Kidney (tissue), 22 donors: ENCODE measurements at places on chromosomes 16 and 17.

GRCh38 chr16:25033852-25034251 lies 18.7 kb upstream of the ARHGAP17 start:
- DNase-seq: no peak

GRCh38 chr17:50634224-50634914 lies at the start of gene ABCC3:
Gene ABCC3 (plus strand): TSS chr17:50634881. CDS start chr17:50634937, 56 bp downstream.
- DNase-seq: peak; percentile 59

DNA sequence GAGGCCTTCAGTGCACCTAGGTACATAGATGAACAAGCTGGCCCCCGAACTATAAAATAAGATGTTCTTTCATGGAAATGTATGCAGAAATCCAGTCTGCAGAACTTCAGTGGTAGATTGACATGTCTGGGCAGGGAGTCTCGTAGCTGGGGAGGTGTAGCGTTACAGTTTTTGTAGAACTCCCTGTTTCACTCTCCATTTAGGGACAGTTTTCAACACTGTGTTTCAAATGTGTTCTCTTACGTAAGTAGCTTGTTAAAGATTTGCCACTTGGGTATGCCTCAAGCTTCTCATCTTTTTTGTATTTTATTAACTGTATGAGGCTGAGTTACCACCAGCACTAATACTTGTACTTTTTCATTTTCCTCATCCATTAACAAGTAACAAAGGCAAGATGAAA lies 46.6 kb downstream of the PLD6 start:
- no peak for DNase-seq

DNA sequence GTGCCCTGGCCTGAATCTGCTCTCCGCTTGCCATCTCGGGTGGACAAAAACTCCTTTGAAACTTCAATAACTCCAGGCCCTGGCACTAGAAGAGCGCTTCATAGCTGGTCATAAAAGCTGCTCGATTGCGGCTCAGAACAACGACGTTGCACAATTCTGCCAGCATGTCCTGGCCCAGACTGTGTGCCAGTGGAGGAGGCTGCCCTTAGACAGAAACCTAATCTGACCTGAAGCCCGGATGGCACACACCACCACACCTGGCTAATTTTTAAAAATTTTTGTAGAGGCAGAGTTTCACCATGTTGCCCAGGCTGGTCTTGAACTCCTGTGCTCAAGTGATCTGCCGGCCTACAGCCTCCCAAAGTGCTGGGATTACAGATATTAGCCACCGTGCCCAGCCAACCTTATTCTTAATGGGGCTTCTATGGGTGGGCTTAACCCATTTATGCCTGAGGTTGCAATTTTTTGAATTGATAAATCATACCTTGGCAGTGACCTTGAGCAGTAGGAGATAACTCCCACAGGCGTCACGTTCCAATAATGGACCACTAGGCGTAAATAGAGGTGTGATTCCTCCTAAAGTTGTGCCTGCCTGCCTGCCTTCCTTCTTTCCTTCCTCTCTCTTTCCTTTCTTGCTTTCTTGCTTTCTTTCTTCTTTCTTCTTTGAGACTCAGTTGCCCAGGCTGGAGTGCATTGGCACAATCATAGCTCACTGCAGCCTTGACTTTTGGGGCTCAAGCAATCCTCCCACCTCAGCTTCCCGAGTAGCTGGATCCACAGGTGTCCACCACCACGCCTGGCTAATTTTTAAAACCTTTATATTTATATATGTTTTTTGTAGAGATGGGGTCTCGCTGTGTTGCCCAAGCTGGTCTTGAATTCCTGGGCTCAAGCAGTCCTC lies 1.1 kb upstream of the PPL start:
- no peak for DNase-seq

- no peak for DNase-seq
These were observed 21.3 kb downstream of the TMEM186 start for GRCh38 chr16:8776129-8776584.

- no peak for DNase-seq
These were observed 2.1 kb upstream of the CD2BP2 start for GRCh38 chr16:30357085-30357714.

DNA sequence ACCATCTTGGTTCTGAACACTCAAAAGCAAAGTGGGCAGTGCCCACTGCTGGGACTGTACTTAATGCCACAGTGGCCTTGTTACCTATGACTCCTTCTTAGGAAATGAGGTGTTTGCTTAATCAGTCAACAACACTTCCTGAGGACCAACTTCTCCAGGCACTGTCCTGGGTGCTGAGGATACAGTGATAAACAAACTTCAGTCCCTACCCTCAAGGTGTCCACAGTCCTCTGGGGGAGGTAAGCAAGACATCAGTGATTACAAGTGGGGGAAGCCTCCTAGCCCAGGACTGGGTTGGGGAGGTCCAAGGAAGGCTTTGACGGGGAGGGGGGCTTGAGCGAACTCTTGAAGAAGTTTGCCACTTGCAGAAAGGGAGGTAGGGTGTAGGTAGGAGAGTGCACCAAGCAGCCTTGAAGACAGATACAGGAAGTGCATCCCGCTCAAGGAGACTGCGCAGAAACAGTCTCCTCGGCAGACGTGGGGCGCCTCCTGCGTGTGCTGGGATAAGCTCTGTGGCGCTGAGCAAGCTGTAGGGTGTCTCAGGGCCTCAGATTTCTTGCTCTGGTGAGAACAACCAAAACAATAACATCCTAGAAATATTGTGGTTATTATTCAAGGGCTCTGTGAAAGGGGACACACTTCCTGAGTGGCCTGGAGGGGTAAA lies 2.6 kb upstream of the ABCC3 start:
- no peak for DNase-seq

GRCh38 chr16:72727565-72727964 lies 320.4 kb downstream of the ZFHX3 start:
- no peak for DNase-seq

- DNase-seq: no peak
These were observed 22.5 kb downstream of the MSI2 start for GRCh38 chr17:57278740-57279387.

- peak; percentile 21 for DNase-seq
These were observed 15.8 kb downstream of the ANKFY1 start for GRCh38 chr17:4247971-4248388.

DNA sequence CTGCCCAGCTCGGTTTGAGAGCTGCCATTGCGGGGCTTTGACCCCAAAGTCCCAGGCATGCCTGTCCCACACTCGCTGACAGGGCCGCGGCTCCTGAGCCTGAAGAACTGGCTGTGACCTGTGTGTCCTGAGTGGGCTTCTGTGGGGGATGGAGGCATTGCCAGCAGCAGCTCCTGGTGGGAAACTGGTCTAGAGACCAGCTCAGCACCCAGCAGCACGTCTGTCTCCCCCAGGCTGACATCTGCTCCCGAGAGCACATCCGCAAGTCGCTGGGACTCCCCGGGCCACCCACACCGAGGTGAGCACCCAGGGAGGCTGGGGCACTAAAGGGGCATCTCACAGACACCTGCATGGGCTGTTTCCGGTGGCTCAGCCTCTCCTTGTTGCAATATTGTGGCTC lies 13.4 kb downstream of the ENDOV start:
- peak; percentile 21 for DNase-seq

DNA sequence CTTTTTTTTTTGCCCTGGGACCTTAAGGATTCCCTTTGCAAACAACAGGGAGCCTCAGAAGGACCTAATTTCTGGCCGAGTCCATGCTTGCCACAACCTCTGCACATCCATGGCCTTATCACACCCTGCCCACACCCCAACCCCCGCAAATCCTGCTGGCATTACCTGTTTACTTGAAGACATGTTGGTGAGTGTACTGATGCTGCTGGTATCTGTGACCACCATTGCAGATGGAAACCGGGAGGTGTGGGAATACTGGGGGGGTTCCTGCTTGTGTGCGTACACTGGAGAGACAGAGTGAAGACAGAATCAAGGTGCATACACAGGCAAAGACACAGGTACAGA lies 46.0 kb downstream of the HNF1B start:
- no peak for DNase-seq

DNA sequence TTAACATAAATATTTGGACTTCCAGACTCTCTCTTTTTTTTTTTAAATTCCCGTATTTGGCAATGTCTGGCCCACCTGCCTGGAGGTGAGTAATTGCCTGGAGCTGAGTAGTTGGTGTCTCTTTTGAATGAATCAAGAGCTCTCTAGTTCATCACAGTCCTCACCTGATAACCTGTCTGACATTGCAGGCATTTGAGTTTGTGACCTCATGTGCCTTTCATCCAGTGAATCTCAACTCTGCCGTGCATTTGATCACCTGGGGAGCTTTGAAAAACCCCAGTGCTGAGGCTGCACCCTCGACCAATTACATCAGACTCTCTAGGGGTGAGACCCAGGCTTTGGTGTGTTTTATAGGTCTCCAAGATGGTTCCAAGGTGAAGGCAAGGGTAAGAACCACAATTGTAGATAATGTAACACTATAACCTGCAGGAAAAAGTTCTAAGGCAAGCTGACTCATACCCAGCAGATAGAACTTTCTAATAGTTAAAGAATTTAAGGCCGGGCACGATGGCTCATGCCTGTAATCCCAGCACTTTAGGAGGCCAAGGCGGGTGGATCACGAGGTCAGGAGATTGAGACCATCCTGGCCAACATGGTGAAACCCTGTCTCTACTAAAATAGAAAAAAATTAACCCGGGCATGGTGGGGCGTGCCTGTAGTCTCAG lies 24.5 kb upstream of the HS3ST2 start:
- no peak for DNase-seq

GRCh38 chr17:41672153-41672552 lies 16.5 kb upstream of the EIF1 start:
- no peak for DNase-seq

DNA sequence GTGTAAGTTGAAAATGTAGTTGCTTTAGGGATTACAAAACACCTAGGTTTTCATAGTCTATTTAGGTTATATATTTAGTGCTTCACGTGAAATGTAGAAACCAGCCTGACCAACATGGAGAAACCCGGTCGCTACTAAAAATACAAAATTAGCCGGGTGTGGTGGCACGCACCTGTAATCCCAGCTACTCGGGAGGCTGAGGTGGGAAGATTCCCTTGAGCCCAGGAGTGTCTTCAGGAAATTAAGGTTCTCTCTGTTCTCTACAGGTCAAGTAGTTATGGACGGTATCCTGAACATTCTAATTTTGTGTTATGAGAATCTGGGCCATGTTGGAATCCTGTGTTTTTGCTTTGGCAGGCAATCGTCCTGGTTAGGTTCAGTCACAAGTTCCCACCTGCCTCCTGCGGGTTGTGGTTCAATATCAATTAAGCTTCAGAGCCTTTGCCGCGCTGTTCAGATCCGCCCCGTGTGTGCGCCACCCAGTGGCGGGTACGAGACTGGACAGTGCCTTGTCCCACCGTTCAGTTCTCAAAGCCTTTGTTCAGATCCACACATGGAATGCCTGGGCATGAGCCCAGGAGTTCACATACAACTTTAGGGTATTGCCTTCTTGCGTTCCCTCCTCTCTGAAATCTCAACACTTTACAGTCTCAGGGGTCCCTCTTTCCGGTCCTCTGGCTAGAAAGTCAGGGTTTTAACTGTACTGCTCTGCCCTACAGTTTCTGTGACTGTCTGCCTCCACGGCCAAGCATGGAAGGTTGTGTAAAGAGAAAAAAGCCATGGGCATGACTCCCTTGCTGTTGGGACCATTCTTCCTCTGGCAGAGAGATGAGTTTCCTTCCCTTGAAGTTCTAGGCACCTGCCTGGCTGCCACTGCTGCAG lies 41.7 kb downstream of the HEATR6 start:
- DNase-seq: peak; percentile 78

- no peak for DNase-seq
These were observed 213.9 kb downstream of the GSG1L start for GRCh38 chr16:27849621-27850020.

DNA sequence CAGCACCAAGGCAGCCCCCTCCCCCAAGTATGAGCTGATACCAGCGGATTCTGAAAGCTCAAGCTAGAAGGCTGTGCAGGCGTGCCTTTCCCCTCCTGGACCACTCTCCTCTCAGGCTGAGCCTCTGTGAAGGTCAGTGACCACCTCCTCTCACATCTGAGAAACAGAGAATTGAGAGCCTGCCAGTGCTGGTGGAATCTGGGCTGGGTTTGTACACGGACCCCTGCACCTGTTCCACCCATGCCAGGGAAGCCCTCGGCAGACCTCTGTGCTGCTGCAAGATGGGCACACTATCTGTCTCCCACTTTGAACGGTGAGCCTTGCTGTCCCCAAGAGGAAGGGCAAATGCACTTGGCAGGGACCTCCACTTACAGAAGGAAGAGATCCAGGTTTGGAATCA lies 54.7 kb upstream of the SDK2 start:
- DNase-seq: no peak

GRCh38 chr17:44565866-44566443 lies 8.7 kb downstream of the FZD2 start:
- DNase-seq: no peak

DNA sequence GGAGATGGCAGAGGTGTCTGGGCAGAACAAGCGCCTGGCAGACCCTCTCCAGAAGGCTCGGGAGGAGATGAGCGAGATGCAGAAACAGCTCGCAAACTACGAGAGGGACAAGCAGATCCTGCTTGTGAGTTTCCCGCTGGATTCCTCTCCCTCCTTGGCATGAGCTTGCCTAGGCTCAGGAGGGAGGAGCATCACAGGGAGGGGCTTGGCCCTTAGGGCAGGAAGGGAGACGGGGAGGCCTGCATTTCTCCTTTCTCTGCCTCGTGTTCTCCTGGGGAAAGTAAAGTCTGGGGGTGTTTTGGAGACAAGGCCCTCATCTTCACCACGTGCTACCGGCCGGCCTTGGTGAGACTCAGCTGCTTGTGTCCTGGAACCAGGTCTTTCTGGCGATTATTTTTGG lies 18.0 kb upstream of the DBNDD1 start:
- no peak for DNase-seq
